Caudate nucleus (tissue), 63 donors: ENCODE measurements at places on chromosomes 1 and 21.

DNA sequence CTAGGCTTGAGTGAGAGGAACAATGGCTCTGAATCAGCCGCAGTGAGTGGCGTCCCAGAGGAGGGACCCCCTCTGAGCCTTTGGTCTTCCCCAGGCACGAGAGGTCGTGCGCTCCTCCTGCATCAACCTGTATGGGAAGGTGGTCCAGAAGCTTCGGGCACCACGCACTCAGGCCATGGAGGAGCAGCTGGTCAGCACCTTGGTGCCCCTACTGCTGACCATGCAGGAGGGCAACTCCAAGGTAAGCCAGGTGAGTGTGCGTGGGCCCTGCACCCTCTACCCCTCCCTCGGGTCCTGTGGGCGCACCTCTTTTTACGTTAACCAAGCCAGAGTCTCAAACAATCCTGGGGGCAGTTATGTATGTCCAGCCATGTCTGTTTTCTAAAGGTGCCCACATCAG is 13.7 kb upstream of the TTC4 start:
- DNase-seq: no peak

- DNase-seq: no peak
Observed at GRCh38 chr1:168007691-168008090, 70.8 kb upstream of the MPC2 start.

DNA sequence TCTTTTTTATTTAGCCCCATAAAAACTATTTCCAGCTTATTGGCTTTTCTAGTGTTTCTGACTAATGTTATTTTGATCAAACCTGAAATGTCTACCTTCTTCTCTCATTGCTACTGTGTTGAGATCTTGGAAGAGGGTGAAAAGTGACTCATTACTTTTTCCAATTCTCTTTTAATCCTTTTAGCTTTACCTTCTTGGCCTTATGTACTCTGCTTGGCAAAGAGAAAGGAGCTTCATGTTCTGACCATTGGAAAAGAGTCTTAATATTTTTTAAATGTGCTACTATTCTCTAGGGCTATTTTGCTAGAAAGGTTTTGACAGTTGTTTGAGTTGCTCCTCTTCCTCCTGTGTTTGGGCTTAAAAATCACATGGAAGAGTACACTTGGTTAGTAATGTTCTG is 97.8 kb upstream of the CHODL start:
- DNase-seq: no peak

- no peak for DNase-seq
Observed at GRCh38 chr1:41745022-41745421, 173.7 kb downstream of the HIVEP3 start.

DNA sequence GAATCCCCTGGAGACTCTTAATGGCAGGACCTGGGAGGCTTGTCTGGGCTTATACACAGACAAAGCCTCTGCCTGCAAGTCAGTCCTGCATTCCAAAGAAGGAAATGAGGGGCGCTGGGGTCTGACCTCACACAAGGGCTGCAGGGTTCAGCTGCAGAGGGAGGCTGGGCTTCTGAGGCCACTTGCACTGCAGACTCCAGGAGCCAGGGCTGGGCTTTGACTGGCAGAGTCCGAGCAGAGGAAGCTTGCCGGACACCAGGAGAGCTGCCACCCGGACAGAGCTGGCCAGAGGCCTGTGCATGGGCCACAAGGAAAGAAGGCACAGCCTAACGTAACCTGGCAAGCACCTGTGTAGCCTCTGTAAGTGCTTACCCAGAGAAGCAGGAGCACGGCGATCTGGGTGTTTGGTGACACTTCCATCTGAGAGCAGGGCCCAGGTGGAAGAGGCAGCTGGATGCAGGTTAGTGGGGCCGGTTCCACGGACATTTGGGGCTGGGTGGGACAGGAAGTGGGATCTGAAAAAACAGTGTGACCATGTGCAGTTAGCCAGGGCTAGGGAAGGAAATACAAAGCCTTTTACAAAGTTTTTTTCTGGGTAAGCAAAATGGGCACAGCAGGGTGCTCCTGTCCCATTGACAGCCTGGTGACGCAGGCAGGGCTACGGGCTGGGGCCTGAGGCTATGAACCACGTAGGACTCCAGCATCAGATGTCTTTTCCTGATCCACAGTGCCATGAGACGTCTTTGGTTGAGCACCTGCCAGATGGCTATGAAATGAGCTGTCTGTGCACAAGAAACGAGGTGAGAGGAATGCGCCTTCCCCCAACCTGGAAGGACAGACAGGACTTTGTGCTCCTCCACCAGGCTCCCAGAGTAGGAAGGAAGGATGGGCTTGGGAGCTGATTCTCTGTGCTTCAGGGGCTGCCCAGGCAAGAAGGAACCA is 37.3 kb upstream of the LBR start:
- DNase-seq: no peak

GRCh38 chr1:153292185-153292584 is 20.6 kb downstream of the PGLYRP3 start:
- no peak for DNase-seq

DNA sequence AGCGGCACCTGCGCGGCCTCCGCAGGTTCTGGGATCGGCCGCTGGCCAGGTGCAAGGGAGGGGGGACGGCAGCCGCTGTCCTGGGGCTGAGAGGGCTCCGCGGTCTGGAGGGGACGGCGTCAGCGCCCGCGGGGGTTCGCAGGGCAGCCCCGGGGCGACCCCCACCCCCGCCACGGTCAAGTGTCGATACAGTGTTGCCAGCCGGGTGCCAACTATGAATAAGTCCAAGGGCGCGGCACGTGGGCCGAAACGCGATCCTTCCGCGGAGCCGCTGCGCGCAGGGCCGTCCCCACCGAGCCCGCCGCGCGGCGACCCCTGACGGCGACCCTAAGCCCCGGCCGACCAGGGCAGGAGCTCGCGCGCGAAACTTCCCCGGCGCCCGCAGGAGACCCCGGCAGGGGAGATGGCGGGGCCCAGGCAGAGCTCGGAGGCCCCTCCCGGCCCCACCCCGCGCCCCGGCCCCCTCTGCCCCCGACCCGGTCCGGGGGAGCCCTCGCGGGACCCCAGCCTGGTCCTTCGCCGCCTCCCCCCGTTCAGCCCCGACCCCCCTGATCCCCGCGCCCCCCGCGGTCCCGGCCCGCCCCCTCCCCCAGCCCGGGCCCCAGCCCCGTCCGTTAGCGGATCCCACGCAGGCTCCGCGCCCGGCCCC is 586 bp upstream of the AGPAT3 start:
- DNase-seq: no peak

DNA sequence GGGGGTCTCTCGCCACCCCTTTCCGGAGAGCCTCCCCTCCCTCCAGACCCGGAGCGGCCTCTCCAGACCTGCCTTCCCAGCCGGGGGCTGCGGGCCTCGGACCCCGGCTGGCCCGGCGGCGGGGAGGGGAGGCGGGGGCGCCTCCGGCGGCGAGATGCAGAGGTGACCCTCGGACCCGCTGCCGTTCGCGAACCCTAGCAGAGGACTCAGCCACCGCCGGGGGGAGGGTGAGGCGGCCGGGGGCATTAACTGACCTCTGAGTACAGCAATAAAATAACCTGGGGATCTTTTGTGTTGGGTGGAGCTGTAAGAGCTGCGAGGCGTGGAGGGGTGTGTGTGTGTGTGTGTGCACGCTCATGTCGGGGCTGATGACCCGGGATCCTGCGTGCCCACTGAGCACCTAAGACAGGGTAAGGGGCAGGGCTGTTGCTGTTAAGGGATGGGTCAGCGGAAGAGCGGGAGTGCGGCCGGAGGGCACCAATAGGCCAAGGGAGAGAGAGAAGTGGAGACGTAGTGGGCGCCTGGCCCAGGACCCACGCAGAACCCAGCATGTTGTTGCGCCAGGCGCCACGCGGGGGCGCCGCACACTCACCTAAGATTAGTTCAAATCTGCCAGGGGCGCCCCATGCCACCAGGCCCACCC is 6.3 kb downstream of the HAPLN2 start:
- DNase-seq: no peak

DNA sequence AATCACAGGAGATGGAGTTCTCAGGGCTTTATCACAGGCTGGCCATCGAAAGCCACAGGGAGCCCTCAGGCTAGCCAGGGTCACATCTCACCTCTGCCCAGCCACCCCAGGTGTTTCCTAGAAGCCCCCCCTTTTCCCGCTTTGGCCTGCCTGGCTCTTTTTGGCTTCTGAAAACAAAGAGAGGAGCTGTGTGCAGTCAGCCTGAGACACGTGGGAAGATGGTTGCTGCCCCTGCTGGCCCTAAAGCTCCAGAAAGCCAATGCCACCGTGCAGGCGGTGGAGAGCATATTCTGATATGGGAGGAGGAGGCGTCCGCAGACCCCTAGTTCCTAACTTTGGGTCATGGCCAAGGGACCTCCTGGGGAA is 18.7 kb upstream of the LBR start:
- no peak for DNase-seq
